NCI-H2171 (cell line): ENCODE measurements at places on chromosomes 4 and X.

DNA sequence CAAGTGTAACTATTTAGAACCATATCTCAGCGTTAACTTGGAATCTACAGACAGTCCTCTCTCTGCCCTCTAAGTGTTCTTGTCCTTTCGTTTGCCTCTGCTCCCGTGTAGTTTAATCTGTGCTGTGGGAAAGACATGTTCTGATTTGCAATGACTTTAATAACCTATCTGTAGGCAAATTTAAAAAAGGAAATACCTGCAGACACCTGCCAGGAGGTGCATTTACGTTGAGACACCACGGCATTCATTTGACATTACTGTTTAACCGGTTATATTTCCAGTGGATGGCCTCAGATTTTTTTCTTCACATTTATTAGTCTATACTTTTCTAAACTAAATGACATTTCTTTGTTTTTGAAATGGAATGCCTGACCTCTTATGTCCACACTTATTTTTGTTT, 997.9 kb upstream of the PCDH7 start:
- DNase-seq = no peak

DNA sequence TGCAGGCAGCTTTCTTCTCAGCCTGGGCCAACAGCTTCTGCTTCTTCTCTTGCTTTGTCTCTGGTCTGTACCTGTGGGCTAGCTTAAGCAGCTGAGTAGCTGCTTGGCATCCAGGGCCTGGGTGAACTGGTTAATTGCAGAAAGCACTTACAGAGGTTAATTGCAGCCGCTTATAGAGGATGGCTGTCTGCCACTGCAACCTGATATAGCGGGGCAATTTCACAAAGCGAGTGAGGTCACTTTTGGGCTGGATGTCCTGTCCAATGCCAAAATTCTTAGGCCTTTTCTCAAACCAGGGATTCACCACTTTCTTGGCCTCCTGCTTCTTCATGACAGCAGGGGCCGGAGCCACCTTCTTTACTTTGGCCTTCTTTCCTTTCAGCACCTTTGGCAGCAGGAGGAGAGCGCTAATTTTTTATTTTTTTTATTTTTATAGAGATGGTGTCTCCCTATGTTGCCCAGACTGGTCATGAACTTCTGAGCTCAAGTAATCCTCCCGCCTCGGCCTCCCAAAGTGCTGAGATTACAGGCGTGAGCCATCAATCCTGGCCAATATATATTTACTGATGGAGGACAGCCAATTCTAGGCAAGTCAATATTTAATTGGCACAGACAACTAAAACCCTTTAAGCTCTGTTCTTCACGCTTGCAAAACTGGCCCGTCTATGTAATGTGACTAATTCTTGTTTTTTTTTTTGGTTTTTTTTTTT, 61.0 kb downstream of the ENOPH1 start:
- DNase-seq = no peak

DNA sequence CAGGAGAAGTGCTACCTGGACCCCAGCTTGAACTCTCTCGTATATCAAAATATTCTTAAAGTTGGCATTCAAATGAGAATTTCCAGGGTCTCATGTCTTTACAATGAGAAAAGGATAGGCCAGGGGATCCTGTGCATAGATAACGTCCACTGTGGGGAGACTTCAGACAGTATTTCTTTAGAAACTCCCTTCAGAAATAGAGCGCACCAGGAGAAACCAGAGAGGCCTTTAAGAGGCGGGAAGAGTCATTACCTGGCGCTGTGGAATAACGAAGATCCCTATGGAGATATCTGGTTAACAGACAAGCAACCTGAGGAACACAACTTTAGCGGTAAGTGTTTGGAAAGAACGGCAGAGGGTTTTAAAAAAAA, 600 bp downstream of the RADX start:
- DNase-seq = no peak

DNA sequence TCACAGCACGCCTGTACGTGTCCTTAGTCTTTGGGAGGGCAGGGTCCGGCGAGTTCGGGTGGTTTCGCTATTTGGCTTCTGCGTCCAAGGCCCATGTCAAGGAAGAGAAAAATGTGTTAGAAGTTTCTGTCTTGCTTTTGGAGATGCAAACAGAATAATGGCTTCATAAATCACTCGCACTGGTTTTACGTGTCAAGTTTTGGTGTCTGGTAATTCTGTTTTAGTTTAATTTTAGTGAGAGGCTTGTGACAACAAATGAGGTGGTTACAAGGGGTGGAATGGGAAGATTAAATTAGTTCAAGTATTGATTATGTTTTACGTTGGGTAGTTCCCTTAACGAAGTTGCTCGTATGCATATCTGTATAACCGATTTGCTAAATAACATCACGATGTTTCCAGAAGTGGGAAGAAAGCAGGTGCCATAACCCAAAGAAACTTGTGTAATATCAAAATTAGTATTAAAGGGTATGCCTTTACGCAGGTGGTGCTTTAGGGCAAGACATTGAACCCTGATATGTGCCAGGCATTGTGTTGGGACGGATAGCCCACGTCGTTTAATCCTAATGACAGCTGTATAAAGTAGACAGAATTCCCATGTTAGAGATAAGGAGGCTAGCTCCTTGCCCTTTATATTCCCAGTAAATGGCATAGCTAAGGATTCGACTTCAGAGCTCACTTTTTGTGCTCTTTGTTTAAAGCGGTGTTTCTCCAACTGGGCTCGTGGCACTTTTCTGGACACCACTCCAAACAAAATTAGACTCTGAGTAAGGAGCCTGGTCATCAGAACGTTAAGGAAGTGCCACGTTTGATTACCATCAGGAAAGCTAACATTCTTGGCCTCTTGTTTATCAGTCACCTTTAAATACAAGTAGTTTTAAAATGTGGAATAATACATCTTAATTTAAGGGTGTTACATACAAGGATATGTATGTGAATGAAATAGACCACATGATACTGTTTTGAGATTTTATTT, 843 bp downstream of the RPL34 start:
- no peak for DNase-seq

DNA sequence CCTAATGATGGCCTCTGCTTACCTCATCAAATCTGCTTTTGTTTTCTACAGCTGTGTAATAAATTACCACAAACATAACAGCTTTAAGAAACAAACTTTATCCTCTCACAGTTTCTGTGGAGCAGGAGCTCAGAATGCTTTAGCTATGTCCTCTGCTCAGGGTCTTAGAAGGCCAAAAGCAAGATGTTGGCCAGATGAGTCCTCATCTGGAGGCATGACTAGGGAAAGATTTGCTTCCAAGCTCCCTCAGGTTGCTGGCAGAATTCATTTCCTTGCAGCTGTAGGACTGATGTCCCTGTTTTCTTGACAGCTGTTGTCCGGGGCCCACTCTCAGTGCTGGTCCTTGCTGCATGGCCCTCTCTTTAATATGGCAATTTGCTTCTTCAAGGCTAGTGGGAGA, 116.7 kb upstream of the PDE5A start:
- no peak for DNase-seq

GRCh38 chr4:107379054-107379869, 340.8 kb downstream of the PAPSS1 start:
- no peak for DNase-seq

DNA sequence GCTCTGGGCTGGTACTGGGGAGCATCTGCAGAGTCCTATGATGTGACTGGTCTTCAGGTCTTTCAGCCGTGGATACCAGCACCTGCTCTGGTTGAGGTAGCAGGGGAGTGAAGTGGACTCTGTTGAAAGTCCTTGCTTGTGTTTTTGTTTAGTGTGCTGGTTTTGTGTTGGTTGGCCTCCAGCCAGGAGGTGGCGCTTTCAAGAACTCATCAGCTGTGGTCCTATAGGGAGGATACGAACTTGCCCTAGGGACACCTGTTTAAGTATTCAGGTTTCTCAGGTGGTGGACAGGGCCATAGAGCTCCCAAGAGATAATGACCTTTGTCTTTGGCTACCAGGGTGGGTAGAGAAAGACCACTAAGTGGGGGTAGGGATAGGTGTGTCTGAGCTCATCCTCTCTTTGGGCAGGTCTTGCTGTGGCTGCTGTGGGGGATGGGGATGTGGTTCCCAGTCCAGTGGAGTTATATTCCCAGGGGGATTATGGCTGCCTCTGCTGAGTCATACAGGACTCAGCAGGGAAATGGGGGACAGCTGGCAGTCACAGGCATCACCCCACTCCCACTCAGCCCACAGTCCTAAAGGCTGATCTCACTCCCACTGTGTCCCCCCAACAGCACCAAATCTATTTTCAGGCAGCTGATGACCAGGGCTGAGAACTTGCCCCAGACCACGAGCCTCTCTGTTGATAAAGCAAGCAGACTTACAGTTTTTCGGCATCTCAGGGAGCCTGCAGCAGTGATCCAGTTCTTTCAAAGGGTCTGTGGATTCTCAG, 24.1 kb downstream of the MSMO1 start:
- no peak for DNase-seq

DNA sequence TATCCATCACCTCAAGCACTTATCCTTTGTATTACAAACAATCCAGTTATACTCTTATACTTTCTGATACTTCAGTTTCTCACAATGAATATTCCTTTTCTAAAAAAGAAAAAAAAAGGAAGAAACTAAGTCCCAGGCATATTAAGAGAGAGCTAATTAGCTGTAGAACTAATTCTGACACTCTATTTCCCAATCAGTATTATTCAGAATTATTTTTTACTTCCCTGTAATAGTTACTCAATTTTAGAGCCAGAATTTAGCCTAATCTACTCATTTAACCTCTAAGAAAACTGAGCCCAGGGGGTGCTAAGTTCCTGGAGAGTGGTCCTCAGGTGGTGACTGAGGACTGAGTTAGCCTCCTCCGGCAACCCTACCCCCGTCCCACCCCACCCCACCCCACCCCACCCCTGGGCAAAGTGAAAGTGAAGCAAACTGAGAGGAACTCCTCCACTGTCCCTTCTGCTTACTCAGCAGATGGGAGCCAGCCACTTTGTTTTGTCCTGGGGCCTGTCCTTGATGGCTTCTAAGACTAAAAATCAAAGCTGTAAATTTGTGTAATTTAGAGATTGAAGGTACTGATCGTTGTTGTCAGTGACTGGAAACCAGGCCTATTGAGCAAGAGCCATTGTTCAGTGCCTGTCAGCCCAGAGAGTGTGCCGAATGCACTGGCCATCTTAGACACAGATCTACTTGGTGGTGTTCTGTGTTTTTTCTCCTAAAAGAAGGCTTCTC, 162.1 kb downstream of the CBR4 start:
- DNase-seq = no peak

GRCh38 chr4:158530381-158530780, 8.7 kb downstream of the RXFP1 start:
- DNase-seq = no peak

DNA sequence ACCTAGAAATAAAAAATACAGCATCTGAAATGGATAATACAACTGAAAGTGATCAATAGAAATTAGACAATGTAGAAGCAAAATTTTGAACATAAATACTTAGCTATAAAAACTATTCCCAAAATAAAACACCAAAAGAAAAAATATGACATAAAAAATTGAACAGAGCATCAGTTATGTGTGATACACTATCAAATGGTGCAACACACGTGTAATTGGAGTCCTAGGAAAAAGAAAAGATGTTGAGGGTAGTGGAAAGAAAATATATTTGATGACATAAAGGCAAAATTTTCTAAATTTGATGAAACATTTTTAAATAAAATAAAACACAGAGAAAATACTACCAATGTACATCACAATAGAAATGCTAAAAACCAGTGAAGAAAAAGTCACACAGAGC, 63.1 kb downstream of the NPY2R start:
- no peak for DNase-seq

DNA sequence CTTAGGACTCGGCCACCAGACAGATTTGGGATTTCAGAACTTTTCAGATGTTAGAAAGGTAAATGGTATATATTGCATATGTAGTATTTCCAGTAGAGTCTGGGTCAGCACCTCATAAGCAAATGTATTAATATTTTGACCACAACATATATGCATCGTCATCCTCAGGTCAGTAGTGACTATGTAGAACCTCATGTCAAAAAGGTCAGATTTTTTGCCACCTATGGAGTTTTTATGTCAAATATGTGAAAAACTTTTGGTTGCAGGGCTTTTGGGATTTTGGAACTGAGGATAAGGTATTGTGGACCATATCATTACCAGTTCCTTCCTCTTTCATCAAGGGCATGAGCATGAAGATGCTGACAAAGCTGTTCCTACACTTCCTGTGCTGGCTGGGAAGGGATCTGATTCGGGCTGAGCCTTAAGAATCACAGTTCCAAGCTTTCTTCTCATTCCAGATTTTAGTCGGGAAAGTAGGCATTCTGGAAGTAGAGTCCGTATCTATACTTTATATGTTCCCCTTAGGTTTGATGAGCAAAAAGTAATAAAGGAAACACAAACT, 183.0 kb upstream of the PGRMC2 start:
- DNase-seq = no peak

GRCh38 chr4:162170509-162170908, 6.7 kb upstream of the FSTL5 start:
- DNase-seq = no peak

DNA sequence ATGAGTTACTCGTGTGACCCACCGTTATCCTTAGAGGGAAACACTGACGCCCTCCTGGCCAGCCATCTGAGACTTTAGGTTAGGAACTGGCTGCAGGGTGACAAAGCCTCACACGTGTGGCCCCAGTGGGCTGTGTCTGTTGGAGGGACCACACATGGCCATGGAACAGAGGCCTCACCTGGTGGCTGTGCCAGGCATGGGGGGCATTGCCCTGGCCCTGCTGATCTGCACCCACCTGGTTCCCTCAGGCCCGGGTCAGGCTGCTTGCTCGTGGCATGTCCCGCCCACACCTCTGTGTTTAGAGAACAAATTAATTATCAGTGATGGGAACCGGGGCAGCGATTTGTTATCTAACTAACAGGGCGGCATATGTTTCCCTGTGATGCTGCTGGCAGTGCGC, 100.9 kb upstream of the PSAPL1 start:
- no peak for DNase-seq

GRCh38 chrX:106706466-106706865, 20.0 kb upstream of the RNF128 start:
- no peak for DNase-seq

GRCh38 chr4:92304606-92305005, 840 bp downstream of the GRID2 start:
- peak; percentile 36 for DNase-seq

- no peak for DNase-seq
Measured at GRCh38 chr4:21888195-21888976, 60.2 kb downstream of the KCNIP4 start.

DNA sequence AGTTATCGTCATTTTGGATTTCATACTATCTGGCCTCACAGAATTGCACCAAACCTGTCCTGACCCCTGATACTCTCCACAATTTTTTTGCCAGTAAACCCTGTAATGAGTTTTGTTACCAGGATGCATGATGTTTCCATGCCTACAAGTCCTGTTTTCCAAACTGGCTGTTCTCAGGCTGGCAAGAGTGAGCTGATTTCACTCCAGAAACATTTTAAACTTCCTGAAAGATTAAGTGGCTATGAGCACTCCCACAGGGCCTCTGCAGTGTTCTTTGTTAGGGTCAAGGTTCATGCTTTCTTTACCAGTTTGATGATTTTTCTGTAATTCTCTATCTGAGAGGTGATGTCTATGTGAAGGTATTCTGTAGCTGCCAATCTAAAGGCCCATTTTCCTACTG, 31.7 kb upstream of the PDLIM3 start:
- DNase-seq = no peak
